HEK293T (cell line): ENCODE measurements at places on chromosomes 1 and 21.

GRCh38 chr21:27818847-27819246, 852.0 kb upstream of the ADAMTS5 start:
- DNase-seq, result no peak

DNA sequence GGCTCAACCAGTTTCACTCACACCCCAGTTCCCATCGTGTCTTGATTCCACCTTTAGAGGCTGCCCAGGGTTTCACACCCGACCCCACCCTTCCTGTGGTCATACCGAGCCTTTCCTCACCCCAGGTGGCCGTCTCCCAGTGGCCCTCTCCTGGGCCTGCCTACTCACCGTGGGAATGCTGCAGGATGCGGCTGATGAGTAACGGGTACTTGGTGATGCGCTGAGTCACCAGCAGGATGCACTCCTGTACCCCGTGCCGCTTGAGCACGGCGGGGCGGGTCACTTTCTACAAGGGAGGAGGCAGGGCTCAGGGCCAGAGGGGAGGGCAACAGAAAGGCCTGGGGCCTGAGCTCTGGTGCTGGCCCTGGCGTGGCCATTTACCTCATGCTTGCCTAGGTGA, 16.4 kb downstream of the ARHGEF2 start:
- no peak for DNase-seq

GRCh38 chr1:114117654-114118053, 36.0 kb downstream of the SYT6 start:
- no peak for DNase-seq

DNA sequence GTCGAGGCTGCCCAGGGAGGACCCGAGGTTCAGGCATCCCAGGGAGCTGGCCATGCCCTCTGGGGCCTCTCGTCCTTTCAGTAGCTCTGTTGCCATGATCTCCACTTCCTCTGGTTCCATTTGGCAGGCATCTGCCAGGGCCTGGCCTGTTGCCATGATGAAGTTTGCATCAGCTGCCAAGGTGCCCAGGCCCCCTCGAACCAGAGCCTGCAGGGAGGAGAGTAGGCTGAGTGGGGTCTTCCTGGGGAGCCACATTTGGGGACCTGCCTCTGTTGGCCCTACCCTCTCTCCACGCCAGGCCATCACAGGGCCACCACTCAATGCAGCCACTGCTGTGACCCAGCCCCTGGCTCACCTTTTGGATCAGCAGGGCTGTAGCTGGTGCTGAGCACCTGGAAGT, 16.4 kb upstream of the KIF21B start:
- no peak for DNase-seq

DNA sequence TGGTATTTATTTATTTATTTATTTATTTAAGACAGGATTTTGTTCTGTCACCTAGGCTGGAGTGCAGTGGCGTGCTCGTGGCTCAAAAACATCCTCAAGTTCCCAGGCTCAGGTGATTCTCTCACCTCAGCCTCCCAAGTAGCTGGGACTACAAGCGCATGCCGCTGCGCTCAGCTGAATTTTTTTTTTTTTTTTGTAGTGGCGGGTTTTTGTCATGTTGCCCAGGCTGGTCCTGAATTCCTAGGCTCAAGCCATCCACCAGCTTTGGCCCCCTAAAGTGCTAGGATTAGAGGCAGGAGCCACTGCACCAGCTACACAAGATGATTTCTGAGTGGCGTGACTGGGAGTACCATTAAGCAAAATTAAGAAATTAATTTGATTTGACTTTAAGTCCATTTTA, 31.7 kb downstream of the CNST start:
- no peak for DNase-seq

DNA sequence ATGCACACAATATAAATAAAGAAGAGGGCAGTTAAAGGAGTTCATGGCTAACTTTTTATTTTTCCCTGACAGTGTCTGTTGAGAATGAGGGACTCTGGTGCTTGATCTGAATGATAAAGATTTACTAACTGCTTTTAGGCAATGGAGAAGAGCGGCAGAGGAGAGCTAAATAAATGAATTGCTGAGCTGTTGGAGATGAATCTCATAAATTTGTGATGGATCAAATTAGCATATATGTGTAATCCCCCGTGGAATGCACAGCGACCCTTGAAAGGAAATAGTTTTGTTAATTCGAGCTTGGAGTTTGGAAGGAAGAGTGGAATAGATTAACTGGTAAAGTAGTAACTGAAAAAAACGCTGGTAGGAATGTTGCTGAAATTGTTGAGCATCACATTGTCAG, 40.2 kb downstream of the HMCN1 start:
- no peak for DNase-seq

- no peak for DNase-seq
Measured at GRCh38 chr1:20474333-20474975, 11.6 kb downstream of the CAMK2N1 start.

GRCh38 chr21:25709684-25710265, 24.9 kb downstream of the ATP5PF start:
- DNase-seq, result no peak
